ENCODE measurements at places on chromosomes 6 and 20.

DNA sequence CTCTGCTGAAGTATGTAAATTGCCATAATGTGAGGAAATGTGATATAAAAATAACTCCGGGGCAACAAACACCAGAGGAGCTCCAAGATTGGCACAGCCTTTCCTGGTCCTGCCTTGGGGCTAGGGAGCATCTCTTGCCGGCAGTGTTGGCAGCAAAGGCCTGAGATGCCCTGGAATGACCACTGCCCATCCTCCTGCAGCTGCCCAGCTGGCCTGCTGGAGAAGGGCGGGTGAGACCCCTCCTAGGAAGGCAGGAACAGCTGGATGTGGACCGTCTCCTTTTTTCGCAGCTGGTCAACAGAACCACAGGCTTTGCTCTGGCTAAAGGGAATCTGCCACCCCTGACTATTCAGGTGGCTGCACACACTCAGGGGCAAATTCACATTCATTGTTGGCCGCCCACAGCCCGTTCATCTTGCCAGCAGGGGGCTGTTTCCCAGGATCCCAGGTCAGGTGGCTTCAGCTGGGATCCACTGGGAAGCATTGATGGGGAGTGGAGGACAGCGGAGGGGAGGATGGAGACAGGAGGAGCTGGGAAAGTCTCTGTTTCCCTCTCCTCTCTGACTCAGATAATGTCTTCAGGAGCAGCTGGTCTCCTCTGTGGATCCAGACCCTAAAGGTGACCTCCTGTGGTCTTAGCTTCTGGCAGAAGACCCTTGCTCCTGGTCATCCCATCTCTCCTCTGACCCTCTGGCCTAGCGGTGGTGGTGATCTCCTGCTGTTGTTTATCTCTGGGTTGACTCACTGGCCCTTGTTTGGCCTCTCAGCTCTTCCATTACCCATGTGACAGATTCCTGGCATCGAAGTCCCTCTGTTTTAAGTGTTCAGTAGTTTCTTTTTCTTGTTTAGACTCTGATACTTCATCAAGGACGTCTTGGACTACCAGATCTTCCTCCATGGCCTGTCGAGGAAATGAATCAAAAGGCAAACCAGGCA is 336.7 kb downstream of the DHX35 start:
- no peak for DNase-seq

- DNase-seq: no peak
These were observed 28.5 kb downstream of the GMDS start for GRCh38 chr6:2216794-2217383.

GRCh38 chr20:24678351-24679106 is 209.1 kb downstream of the SYNDIG1 start:
- DNase-seq: no peak

GRCh38 chr20:58650181-58650775 is 805 bp upstream of the STX16 start:
- no peak for DNase-seq

DNA sequence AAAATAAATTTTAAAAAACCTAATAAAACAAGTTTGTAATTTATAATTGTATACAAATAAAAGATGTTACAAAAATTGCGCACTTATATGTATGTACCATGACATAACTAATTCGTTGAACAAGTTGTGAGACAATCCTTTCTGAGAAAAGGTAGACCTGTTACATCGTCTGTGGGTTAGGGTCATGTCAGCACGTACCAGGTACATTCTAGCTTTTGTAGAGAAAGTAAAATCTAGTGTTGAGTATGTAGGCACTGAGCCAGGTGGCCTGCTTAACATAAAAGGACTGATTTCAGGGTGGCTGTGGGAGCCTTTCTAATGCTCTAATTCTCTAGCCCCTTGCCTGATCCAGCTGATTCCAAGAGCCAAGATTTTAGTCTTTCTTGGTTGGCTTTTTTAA is 10.4 kb downstream of the RPL7L1 start:
- no peak for DNase-seq

- DNase-seq: no peak
These were observed 113.6 kb downstream of the C6orf58 start for GRCh38 chr6:127690588-127690987.

DNA sequence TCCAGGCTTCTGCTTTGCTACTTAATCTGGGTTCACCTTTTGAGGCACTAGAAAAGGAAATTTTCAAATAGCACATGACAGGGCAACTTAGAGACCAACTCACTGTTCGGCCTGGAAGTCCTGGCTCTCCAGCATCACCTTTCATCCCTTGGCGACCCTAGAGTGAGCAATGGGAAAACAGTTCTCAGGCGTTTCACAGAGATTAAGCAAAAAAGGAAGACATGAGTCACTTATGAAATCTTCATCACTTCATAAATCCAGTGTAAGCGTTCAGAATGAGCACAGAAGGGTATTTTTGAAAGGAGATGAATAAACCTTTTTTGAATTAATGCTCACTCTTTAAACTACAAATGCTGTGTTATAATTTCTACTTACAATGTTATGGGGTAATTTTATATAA is 104.0 kb downstream of the COL12A1 start:
- no peak for DNase-seq

GRCh38 chr6:130029163-130029562 is 10.8 kb downstream of the L3MBTL3 start:
- DNase-seq: no peak

DNA sequence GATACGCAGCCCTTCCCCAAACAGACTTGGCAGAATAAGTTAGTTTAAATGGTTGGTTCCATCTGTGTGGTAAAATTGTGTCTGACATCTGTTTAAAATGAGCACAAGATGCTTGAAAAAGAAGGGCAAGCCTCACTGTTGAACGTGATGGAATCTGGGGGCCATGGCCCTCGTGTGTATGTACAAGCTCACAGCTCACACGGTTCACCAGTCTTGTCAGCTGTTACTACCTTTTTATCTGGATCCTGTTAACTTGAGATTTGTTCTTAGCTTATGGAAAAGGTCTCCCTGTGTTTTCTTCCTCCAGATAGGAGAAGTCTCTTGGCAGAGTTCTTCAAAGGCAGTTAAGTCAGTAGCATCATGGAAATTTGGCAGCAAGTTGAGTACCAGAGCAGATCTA is 270.6 kb downstream of the KHDC1L start:
- DNase-seq: no peak

- no peak for DNase-seq
These were observed 56.3 kb downstream of the EDN3 start for GRCh38 chr20:59356662-59357165.

GRCh38 chr20:51206032-51206662 is 183.2 kb upstream of the KCNG1 start:
- no peak for DNase-seq

- no peak for DNase-seq
These were observed 285.4 kb upstream of the CHD6 start for GRCh38 chr20:41903586-41903985.

GRCh38 chr6:29584821-29585220 is at the start of gene OR2H2:
Gene OR2H2, plus strand, starts transcription at chr6:29585121. Its CDS starts 2,824 bp downstream, at chr6:29587945.
- DNase-seq: no peak

DNA sequence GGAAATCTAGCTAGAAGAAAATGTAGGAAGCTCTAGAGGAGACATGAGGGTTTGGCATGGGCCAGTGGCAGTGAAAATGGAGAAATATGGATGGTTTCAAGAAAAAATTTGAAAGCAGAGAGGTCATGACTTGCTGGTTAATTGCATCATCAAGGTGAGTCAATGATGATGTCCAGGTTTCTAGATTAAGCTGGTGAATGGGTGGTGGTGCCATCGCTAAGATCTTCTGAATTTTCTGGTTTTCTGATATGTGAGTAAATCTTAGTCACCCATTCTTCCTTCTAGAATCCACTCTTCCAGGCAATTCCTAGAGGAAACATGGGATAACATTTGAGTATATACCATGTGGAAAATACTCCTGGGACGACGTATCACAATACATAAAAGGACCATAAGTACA is 25.0 kb downstream of the SH3BGRL2 start:
- DNase-seq: no peak

- no peak for DNase-seq
These were observed 39.2 kb downstream of the PLAGL2 start for GRCh38 chr20:32168184-32168910.

GRCh38 chr20:60999250-60999649 is 252.8 kb upstream of the CDH4 start:
- DNase-seq: no peak

DNA sequence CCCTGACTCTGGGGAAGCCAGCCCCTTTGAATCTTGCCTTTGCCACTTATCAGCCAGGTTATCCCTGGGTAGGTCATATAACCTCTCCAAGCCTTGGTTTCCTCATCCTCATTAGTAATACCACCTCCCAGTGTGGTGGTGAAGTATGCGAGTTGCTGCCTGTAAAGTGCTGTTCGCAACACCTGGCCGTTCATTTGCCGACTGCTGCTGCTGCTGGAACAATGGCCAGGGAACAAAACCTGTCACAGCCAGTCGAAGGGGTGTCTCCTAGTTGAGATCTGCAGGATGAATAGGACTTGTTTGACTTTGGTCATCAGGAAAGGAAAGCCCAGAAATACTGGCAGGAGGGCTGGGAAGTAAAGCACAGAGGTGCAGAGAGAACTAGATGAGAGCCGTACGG is 6.1 kb downstream of the MANBAL start:
- no peak for DNase-seq

DNA sequence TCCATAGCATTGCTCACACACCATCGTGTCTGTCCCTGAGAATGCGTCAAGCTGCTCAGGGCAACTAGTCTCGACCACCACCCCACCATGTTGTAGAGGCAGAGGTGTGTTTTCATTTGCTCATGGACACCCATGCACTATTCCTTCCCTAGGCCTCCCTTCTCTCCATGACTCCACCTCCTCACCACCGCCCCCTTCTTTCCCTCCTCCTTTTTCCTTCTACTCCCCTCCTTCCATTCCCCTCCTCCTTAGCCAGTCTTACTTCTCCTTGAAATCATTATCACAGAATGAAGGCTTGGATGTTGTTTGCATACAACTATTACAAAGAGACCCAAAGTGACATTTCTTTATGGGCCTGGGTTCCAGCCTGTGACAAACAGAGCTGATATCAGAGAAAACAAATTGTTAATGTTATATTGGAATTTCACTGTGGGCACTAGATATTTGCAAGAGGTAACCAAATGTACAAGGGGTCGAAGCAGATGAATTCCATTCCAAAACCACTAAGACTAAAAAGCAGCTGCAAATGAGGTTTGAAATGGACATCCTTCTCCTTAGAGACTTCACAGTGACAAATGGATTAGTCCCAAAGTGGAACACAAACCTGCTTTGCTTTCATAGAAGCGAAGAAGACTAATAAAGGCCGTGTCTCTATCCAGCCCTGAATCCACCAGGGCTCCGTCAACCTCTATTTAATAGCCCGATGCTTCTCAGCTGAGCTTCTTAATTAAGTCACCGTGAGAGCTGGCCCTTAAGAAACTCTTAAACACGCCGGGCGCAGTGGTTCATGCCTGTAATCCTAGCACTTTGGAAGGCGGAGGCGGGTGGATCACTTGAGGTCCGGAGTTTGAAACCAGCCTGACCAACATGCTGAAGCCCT is 275.8 kb upstream of the SULF2 start:
- DNase-seq: no peak

GRCh38 chr6:2054516-2055067 is 190.8 kb downstream of the GMDS start:
- no peak for DNase-seq

DNA sequence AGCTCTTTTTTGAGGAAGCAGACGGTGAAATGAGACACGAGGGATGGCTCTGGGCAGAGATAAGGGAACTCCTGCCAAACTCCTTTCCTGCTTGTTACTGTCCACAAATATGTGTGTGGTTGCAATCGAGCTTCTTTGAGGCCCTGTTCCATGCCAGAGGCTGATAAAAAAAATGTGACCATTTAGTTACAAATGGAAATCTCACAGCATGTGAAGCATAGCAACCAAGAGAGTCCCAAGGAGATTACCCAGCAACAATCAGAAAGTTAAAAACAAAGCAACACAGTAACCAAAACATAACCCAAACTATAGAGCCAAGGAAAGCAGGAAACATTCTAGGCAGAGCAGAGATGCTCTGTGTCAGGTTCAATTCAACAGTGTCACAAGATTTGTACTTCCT is 35.4 kb upstream of the HMGN3 start:
- DNase-seq: no peak

DNA sequence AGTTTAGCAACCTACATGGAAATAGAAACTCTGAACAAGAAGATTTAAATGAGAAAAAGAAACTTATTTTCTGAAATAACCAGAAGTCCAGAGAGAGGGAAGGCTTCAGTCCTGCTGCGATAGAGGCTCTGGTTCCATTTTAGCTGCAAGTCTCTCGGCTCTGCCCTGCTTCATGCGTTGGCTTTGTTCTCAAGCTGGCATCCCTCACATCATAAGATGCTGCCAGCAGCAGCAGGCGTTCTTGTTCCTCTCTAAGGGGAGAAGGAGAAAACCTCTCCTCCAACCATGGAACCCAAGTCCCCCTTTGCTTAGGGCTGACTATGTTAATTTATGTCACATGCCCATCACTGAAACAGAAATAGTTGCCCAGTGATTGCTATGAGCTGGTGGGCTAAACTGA is 46.4 kb upstream of the PMEPA1 start:
- DNase-seq: no peak

DNA sequence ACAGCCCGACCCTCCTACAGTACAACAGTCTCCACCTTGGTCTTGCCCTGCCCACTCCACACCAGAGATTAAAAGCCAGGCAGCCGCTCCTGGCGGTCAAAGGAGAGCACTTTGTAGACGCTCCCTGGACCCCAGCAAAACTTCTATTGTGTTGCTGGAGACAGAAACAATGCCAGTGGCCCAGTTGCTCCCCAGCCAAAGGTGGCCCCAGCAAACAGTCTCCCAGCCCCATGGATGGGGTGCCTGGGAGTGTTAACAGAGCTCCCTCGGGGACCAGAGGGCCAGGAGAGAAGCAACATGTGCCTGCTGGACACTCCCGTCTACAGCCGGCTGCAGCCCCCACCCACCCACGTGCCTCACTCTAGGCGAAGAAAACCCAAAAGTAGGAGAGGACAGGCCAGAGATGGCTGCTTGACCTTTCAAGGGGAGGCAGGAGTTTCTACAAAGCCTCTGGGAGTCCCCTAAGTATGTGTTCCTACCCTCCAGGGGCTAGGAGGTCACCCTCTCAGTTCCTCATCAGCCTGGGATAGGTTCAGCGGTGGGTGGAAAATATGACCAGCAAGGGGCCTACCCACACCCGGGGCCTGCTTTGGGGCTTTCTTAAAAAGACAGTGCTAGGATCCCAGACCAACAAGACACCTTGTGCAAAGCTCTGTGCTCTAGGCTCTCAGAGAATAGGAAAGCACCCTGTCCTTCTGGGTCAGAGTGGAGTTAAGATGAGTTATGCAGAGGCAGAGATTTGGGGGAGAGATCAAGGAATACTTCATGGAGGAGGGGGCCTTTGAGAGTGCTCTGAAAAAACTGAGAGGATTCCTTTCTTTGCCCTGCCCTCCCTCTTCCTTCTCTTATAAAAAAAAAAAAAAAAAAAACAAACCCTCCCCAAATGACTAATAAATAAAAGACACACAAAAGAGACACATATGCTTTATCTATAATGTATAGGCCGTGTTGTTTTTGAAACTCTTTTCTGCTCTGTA is 19.0 kb upstream of the PREX1 start:
- no peak for DNase-seq

Data from activated naive CD4-positive, alpha-beta T cell (primary cell).